ENCODE measurements at places on chromosomes 2 and 18. TPM values are rescaled to one million over a fixed set of nuclear protein-coding genes. Genes with fewer than 3 reads are reported as not detected.

CLEC4F gene
- 1.1 TPM for total RNA-seq

LHCGR gene
- total RNA-seq = 1.1 TPM

ZNF397 gene
- 30.9 TPM for total RNA-seq

TMEM18 gene
- 10.6 TPM for total RNA-seq

LTBP1 gene
- 310 TPM for total RNA-seq

OBSL1 gene
- 88.9 TPM for total RNA-seq

NEB gene
- 0.47 TPM for total RNA-seq

KCNJ3 gene
- 5.3 TPM for total RNA-seq

PLEKHA3 gene
- total RNA-seq = 35.6 TPM

TEX44 gene
- total RNA-seq = not detected

BOD1L2 gene
- total RNA-seq = not detected

BAZ2B gene
- 129 TPM for total RNA-seq

SNED1 gene
- 19.5 TPM for total RNA-seq

WNT6 gene
- 4.0 TPM for total RNA-seq

GPR155 gene
- total RNA-seq = 18.0 TPM

MRPS9 gene
- total RNA-seq = 21.1 TPM

CCT4 gene
- total RNA-seq = 95.6 TPM

SERPINB4 gene
- total RNA-seq = 1.9 TPM

PRKAG3 gene
- total RNA-seq = not detected

LBX2 gene
- 0.58 TPM for total RNA-seq

RPIA gene
- total RNA-seq = 4.4 TPM

SETBP1 gene
- 87.6 TPM for total RNA-seq

HS6ST1 gene
- 43.6 TPM for total RNA-seq

FLACC1 gene
- total RNA-seq = 3.5 TPM

TNS1 gene
- 1,304 TPM for total RNA-seq

MC4R gene
- 0.27 TPM for total RNA-seq

TDRD15 gene
- total RNA-seq = not detected

FER1L5 gene
- total RNA-seq = not detected

PDE1A gene
- total RNA-seq = 12.8 TPM

HYCC2 gene
- total RNA-seq = 15.8 TPM

CTLA4 gene
- not detected for total RNA-seq

RNF125 gene
- 1.7 TPM for total RNA-seq

CHMP1B gene
- 55.7 TPM for total RNA-seq

AFF3 gene
- total RNA-seq = 45.5 TPM

ALPI gene
- not detected for total RNA-seq

NEU4 gene
- 2.0 TPM for total RNA-seq

ZNF532 gene
- 114 TPM for total RNA-seq

SERPINB13 gene
- 1.7 TPM for total RNA-seq

VWA3B gene
- total RNA-seq = not detected

HNRNPA3 gene
- 69.7 TPM for total RNA-seq

DIPK1C gene
- total RNA-seq = not detected

GPR45 gene
- not detected for total RNA-seq

MGAT4A gene
- total RNA-seq = 12.7 TPM

LRP2 gene
- not detected for total RNA-seq

CPO gene
- total RNA-seq = 1.9 TPM
